ENCODE measurements at places on chromosomes 11 and 22. TPM values are rescaled to one million over a fixed set of nuclear protein-coding genes. Genes with fewer than 3 reads are reported as not detected.

Gene OR52L1
- total RNA-seq, result not detected

Gene IRAG1
- 0.01 TPM for total RNA-seq

Gene FGF19
- total RNA-seq, result not detected

Gene GUCD1
- 46.0 TPM for total RNA-seq

Gene ATF4
- total RNA-seq, result 373 TPM

Gene SEZ6L
- not detected for total RNA-seq

Gene CCDC73
- total RNA-seq, result not detected

Gene KCNK4
- total RNA-seq, result not detected

Gene RGL4
- total RNA-seq, result not detected

Gene KLHL35
- total RNA-seq, result 0.51 TPM

Gene XRRA1
- 4.5 TPM for total RNA-seq

Gene OR52N4
- total RNA-seq, result not detected

Gene OR52B6
- not detected for total RNA-seq

Gene GALNT18
- 18.4 TPM for total RNA-seq

Gene MRGPRE
- total RNA-seq, result 0.17 TPM

Gene MMP12
- not detected for total RNA-seq

Gene WT1
- total RNA-seq, result 6.3 TPM

Gene SMIM35
- total RNA-seq, result not detected

Gene TEX12
- total RNA-seq, result not detected

Gene YPEL4
- 0.32 TPM for total RNA-seq

Gene TESMIN
- 7.0 TPM for total RNA-seq
